Stimulated activated CD4-positive, alpha-beta T cell treated with anti-CD3 and anti-CD28 coated beads, Interleukin-1b, Interleukin-23, amount 100 ng/mL, for 48 hours (primary cell): ENCODE measurements at places on chromosomes 2 and 18.

GRCh38 chr2:120675460-120676130 is 60.1 kb upstream of the GLI2 start:
- DNase-seq = peak; percentile 34

DNA sequence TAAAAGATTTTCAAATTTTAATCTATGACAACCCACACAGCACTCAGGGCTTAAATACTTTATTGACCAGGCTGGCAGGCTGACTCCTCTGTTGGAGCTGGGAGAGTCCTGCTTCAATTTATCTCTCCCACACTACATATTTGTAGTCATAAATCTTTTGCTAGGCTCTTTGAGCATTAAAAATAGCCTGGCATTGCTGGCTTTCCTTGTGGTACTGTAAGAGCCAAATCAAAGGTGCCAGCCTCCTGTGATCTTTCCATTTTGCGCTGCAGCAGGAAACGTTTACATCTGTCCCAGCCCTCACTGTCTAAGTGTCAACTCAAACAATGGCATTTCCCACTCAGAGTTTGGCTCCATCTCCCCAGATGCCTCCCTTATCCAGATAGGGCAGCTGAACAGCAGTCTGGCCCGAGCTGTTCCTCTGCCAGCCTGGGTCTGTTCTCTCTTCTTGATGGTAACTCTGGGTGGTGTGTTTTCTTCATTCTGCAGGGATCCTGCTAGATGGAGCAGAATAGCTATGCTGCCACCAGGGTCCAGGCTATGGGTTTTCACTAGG is 62.1 kb downstream of the LRRTM1 start:
- DNase-seq = no peak

DNA sequence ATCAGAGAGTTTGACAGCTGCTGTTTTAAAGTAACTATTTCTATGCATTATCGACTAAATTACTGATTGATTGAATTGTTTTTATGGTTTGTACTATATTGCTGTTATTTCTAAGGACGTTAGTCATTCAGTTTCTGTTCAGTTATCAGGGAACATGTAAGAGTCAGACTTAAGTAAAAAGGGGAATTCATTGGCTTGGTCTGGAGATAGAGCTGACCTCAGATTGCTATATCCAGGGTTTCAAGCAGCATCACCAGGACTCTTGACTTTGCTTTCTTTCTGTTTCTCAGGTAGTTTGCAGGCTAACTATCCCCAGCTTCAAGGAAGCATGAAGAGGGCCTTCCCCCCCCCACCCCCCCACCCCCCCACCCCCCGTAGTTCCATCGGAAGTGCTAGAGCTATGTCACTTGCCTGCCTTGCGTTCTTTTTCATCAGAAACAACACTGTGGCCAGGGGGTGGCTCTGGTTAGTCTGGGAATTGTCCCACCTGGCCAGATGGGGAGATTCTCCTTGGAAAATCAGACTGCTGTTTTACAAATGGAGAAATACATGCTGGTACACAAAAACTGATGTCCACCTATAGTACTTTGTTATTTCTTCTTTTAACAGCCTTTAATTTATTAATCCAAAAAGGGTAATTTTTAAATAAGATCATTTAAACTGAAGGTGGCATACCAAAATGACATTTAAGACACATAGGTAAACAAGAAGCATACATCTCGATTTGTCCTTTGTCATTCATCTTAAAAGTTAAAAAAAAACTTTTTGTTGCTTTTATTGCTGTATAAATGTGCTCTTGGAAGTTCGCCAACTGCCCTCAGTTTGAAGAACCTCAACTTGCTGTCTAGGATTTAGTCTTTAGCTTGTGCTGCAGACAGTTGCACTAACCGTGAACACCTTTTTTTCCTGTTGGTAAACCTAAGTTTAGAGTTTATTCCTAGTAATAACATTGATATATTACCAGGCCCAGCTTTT is 9.4 kb downstream of the SMAD4 start:
- no peak for DNase-seq

GRCh38 chr2:202754936-202755335 is 116.6 kb downstream of the ICA1L start:
- DNase-seq = no peak

- no peak for DNase-seq
These were observed 133.1 kb downstream of the DYSF start for GRCh38 chr2:71586471-71586870.

- no peak for DNase-seq
These were observed 602.9 kb downstream of the NYAP2 start for GRCh38 chr2:226002438-226002837.

DNA sequence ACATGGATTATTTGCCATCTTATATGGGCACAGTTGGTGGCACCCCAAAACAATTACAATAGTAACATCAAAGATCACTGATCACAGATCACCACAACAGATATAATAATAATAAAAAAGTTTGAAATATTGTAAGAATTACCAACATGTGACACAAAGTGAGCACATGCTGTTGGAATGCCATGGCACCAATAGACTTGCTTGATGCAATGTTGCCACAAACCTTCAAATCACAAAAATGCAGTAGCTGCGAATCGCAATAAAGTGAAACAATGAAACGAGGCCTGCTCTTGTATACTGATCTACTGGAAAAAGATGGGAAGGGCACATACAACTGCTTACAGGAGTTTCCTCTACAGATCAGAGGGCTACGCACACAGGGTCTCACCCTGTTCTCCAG is 32.2 kb upstream of the AMMECR1L start:
- DNase-seq = no peak

DNA sequence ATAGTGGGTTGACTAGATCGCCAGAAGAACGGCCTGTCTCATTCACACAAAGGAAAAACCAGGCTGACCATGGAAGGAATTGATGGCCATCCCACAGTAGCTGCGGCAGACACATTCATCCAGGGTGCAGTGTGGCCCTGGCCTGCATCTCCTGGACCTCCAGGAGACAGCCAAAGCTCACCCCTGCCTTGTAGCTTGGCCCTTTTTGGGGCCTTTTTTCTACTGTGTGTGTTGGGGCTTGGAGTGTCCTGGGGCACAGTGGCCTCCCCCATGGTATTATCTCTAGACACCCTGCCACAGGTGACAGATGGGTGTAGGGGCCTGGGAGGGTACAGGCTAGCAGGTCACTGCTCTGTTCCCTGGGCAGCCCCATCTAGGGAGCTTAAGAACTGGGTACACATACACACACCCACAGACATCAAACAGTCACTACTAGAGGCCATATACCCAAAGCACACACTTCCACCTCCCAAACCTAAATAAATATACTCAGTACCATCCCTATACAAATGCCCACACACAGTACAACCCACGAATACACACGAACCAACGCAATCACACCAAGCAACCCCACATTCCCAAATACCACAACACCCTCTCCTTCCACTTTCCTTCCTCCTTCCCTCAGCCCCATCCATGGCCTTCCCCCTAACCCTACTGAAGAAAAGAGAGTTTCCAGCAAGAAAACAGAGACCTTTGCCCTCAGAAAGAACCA is 8.6 kb downstream of the EN1 start:
- DNase-seq = no peak

- no peak for DNase-seq
These were observed 8.5 kb downstream of the RFX8 start for GRCh38 chr2:101466426-101466825.

- peak; percentile 6 for DNase-seq
These were observed 4.3 kb upstream of the TRPM8 start for GRCh38 chr2:233912691-233913423.

GRCh38 chr2:9092383-9093282 is 89.1 kb upstream of the MBOAT2 start:
- no peak for DNase-seq

- no peak for DNase-seq
These were observed 60.0 kb upstream of the ASAP2 start for GRCh38 chr2:9146646-9147045.

DNA sequence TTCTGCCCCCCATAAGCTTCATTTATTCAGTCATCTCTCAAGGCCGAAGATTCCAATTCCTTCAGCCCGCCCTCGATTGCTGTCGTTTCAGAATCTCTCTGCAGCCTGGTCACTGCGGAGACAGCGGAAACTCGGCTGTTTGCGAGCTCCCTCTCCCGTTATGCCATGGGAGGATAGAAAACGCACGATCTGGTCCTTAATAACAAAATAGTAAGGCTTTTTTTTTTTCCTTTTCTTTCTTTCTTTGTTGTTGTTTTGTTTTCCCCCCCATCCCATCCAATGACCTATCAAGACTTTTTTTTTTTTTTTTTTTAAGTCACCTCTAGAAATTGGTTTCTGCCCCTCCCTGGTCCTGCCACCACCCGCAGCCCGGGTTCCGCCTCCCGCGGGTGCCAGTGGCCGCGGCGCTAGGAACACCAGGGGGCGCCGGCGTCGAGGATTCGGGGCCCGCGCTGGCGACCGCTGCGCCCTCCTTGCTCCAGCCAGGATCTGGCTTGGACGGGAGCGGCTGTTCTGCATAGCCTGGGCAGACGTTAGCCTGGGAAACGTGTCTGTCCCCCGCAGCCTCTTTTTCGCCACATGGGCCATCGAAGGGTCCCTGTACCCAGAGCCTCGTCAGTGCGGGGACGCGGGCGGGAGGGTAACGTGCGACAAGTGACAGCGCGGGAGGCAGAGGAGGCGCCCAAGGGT is 10.1 kb downstream of the CPLX4 start:
- peak; percentile 52 for DNase-seq

- no peak for DNase-seq
These were observed 216.9 kb upstream of the REV1 start for GRCh38 chr2:99706735-99707134.

GRCh38 chr18:11176481-11176881 is 27.1 kb upstream of the PIEZO2 start:
- DNase-seq = no peak

GRCh38 chr2:147049957-147050356 is 794.9 kb upstream of the ACVR2A start:
- DNase-seq = no peak

GRCh38 chr2:70999362-70999761 is 4.7 kb upstream of the TEX261 start:
- DNase-seq = no peak

- no peak for DNase-seq
These were observed 121.8 kb upstream of the EPAS1 start for GRCh38 chr2:46175419-46175818.
